ENCODE measurements at places on chromosomes 2 and 18.

- DNase-seq, result no peak
These were observed 481 bp downstream of the DCDC2C start for GRCh38 chr2:3703757-3704355.

- no peak for DNase-seq
These were observed 41.4 kb downstream of the TMEM182 start for GRCh38 chr2:102803041-102803896.

DNA sequence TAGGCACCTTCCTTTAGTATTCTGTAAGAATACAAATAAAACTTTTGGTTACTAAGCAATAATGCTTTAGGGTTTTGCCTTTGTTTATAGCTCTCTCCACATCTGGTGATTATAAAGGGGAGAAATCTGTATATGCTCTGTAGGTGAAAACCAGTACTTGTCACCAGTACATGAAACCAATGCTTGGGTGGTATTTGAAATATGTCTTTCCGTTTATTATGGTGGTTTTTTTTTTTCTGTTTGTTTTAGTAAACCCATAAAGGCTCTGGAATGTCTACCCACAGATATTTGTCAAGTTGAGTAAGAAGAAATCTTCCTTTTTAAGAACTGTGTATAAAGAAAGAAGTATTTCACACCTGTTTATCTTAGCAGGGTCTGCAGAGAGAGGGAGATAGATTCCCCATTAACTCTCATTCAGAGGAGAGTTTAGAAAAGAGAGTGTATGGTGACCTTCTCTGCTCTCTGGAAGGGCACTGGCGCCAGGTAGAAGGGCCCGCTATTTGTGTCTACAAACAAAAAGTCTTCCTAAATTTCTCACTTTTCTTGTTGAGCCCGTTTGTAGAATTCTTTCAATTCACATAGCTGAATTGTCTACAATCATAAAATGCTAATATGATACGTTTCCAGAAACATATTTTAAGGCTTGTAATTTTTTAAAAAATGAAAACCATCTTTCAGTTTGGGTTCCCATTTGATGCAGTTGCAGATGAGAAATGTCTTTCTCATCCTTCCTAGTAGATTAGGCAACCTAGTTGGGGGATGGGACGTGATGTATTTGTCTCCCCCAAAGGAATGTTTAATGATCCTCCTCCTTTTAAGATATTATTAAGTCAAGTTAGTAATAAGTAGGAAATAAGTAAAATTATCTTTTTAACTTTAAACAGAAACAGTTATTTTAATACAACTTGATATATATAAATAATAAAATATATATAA is 33.9 kb downstream of the MAP3K20 start:
- no peak for DNase-seq

GRCh38 chr18:62420151-62420512 is 95.0 kb downstream of the TNFRSF11A start:
- no peak for DNase-seq

All from midbrain (tissue), 1 donor.